ENCODE measurements at places on chromosomes 16 and 17.

GRCh38 chr17:41052566-41052965, 2.5 kb downstream of the KRTAP2-2 start:
- DNase-seq = no peak

DNA sequence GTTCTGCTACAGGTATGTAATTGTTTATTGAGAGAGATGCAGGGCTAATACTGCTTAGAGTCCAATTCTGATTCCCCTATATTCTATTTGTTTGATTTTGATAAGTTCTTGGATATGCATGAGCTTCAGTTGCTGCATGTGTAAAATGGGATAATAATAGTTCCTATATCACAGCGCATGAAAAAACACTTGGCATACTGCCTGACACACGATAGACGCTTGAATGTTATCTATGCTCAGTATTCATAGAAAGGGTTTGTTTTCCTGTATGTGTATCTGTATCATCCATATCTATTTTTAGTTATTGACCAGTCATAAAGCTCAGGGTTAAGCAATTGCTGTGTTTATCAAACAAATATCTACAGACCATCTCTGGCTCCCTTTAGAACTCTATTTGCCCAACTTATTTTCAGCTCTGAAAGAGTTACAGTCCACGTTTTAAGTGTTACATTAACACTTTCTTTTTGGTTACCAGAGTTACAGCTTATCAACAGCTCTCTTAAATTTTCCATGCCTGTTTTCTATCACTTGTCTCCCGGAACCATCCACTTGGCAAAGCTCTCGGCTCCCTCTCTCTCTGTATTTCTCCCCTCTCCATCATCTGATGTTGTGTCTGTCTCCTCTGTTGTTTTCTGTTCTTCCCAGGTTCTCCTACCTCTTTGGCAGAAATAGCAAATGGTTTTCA, 334.8 kb downstream of the CBLN1 start:
- no peak for DNase-seq

DNA sequence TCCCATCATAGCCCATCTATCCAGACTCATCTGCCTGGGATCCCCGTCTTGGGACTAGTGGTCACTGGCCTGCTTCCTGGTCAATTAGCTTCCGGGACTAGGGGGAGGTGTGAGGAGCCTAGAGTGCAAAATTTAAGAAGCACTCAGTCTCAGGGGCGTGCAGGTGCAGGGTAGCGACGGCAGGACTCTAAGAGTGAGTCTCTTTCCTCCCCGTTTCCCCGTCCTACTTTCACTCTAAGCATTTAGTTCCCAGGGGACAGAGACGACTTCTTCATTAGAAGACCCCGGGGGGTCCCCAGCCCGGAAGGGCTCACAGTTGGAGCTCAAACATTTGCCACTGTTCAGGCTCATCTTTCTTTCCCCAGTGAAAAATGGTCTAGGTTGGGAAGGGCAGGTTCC, 677 bp upstream of the ZNHIT3 start:
- no peak for DNase-seq

DNA sequence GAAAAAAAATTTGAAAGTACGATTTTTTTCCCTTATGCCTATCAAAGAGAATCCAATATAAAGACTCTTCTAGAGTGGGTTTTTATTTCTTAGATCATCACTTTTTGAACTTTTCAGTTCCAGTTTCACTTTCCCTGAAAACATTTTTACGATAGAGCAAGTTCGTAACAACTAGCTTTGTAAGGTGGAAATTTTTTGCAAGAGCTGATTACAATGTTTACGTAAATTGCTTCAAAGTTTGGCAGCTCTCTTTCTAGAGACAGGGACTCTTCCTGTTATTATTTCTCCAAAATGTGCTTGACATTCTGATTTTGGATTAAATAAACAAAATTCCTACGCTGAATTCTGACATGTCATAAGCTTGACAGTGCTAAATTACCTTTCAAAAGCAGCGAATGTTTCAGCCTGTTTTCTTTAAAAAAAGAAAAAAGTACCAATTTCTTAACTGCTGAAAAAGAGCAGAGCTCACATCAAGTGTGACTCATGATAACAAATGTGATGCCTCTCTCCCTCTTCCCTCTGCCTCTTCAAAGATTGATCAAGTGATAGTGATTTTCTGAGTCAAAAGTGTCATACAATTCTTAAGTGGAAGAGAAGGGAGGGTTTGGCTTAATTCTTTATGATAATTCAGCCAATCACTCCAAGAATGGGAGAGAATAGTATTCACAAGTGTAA, 175.2 kb downstream of the KCNJ2 start:
- DNase-seq = no peak

DNA sequence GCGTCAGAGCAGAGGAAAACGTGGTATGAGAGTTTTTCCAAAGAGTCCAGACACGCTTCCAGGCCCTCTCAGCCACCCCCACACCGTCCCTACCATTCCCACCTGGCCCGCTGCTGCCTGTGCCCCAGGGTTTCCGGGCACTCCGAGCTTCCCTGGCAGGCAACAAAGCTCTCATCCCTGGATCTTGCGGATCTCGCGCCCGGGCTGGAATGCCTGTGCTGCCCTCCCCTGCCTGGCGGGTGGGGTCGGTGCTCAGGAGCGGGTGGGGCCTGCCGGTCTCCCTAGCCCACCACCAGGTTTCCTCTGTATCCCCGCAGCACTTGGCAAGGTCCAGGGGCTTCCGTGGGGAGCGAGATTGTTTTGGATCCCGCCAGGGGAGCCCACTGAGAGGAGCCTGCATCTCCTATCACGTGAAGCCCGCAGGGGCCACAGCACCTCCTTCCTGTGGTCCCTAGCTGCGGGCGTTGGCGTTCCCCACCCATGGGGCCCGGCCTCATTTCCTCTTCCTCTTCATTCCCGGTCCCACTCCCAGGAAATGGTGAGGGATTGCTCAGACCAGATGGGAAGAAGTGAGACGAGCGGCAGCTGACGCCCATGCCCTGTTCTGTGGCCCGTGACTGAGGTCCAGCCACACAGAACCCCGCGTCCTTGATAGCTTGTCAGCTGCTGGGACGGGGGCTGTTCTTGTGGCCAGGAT, 11.0 kb downstream of the TBC1D24 start:
- no peak for DNase-seq

GRCh38 chr17:9669551-9670008, 24.3 kb downstream of the USP43 start:
- no peak for DNase-seq
